ENCODE measurements at places on chromosomes 1 and 21.

GRCh38 chr1:9302745-9303524 is 10.2 kb downstream of the SPSB1 start:
- peak; percentile 87 for DNase-seq

GRCh38 chr1:112583366-112583765 is 35.6 kb downstream of the ST7L start:
- DNase-seq, result no peak

DNA sequence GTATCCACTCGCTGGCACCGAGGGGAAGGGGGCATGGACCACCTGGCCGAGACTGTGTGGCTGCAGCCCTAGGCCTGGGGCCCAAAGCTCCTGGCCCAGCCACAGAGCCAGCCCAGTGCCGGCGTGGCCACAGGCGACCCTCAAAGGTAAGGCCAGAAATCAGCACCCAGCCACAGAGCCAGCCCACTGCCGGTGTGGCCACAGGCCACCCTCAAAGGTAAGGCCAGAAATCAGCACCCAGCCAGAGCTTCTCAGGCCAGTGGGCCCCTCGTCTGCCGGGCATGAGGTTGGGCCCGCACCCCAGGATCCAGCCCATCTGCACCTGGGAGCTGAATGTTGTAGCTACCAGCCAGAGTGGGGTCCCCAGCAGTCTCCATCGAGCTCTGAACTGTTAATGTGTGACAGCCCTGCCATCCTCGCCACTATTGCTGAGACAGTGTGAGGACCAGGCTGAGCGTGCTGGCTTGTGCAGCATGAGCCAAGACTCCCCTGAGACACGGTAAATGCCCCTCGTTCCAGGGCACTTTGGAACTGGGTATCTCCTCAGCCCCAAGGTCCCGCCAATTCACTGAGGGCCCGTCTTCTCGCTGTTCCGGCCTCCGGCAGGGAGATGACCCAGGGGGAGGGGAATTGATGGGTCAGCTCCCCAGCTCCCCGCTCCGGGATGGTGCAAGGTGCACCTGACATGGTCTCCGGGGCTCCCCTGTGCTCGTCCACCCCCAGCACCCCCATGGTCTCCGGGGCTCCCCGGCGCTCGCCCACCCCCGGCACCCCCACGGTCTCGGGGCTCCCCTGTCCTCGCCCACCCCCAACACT is 4.7 kb upstream of the FTCD start:
- DNase-seq, result no peak

DNA sequence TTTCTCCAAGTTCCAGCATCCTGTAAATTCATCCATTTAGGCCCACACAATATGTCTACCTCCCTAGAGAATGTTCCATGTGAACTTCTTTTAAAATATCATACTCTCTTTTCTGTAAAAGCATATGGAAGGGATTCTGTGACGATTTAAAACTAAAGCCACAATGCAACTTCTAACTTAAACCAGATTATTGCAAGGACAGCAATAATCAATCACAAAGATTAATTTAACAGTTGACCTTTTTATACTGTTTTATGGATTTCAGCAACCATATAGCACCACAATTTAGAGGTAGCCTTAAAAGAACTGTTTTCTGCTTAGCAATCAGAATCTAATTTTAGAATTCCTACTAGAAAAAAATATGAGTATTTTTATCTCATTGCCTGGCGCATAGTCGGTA is 58.3 kb downstream of the DSCAM start:
- DNase-seq, result no peak

GRCh38 chr1:231284441-231284840 is 43.4 kb downstream of the GNPAT start:
- DNase-seq, result no peak

DNA sequence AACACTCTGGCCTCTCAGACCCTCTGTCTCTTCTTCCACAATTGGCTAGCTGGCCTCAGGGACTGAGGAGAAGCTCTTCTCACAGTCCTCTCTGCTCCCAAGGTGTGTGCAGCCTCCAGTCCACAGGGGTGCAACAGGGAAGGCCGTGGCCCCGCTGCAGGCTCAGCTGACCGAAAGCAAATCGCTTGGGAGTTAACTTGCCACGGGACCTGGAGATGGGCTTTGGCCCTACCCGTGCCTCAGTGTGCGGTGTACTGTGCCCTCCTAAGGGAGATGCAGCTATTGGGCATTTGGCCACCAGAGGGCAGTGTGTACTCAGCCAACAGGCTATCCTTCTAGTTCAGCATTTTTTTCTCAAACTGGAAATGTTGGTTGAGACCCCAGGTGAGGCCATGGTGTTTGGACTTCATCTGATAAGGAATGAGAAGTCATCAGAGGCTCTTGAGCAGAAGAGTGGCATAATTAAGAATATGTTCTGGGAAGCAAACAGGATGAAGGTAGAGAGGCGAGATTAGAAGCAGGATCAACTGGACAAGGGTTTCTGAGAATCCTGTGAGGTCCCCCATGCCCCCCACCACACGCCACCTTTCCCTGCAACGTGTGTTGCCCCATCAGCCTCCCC is 42.5 kb upstream of the TMEM125 start:
- DNase-seq, result peak; percentile 72

DNA sequence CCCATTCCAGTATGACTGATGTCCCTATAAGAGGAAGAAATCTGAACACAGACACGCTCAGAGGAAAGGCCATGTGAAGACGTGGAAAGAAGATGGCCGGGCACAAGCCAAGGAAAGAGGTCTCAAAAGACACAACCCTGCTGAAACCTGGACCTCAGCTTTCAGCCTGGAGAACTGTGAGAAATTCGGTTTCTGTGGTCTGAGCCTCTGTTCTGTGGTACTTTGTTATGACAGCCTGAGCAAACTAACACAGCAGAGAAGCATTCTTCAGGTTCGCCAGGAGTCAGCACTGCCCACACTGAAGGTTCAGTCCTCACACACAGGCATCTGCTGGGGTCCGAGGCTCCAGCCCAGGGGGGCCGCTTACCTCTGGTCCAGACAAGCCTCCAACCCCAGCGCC is 37.7 kb downstream of the SEC16B start:
- DNase-seq, result no peak

DNA sequence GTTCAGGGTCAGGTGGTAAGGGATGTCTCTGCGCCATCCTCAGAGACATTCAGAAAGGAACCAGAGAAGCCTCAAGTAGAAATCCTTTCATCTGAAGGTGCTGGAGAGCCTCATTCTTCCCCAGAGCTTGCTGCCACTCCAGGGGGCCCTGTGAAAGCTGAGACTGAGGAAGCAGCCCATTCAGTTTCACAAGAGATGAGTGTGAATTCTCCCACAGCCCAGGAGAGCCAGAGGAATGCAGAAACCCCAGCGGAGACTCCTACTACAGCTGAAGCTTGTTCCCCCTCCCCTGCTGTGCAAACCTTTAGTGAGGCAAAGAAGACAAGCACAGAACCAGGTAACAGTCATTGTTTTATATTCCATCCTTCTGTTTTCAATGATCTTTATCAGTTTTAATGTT is 38.7 kb downstream of the ZBTB40 start:
- DNase-seq, result no peak

DNA sequence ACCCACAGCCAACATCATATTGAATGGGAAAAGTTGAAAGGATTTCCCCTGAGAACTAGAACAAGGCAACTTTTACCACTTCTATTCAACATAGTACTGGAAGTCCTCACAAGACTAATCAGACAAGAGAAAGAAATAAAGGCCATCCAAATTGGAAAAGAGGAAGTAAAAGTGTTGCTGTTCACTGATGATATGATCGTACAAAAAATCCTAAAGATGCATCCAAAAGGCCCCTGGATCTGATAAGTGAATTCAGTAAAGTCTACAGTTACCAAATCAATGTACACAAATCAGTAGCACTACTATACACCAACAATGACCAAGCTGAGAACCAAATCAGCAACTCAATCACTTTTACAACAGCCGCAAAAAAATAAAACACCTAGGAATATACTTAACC is 28.3 kb downstream of the RAB3GAP2 start:
- DNase-seq, result no peak

- no peak for DNase-seq
These were observed 34.4 kb upstream of the COL18A1 start for GRCh38 chr21:45370575-45370974.

- peak; percentile 8 for DNase-seq
These were observed 14.6 kb downstream of the NFASC start for GRCh38 chr1:204885288-204885711.

- DNase-seq, result peak; percentile 56
These were observed 15.2 kb downstream of the H6PD start for GRCh38 chr1:9249534-9250410.

DNA sequence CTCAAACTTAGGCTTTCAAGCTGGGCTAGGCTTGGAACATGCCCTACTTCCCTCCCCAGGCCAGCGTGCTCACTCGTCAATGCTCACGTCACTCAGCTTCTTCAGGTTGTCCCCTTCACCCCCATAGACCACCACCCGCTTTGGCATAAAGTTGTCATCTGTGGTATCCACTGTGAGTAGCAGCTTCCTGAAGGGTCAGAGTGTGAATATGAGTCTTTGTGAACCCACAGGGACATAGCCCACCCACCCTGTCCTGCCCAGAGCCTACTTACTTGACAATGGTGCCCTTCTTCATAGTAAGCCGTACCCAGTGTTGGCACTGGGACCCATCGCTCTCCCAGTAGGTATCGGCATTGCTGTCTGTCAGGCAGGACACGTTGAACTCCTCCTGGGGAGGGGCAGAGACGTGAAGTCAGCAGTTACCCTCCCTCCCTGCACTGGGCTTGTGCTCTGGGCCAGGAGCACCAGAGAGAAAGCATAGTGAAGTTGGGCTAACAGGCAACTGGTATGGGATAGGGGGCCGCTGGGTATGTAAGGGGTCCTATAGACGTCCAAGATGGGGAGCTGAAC is 1.7 kb downstream of the HECTD3 start:
- no peak for DNase-seq

GRCh38 chr1:220137019-220137786 is 43.3 kb downstream of the IARS2 start:
- no peak for DNase-seq

DNA sequence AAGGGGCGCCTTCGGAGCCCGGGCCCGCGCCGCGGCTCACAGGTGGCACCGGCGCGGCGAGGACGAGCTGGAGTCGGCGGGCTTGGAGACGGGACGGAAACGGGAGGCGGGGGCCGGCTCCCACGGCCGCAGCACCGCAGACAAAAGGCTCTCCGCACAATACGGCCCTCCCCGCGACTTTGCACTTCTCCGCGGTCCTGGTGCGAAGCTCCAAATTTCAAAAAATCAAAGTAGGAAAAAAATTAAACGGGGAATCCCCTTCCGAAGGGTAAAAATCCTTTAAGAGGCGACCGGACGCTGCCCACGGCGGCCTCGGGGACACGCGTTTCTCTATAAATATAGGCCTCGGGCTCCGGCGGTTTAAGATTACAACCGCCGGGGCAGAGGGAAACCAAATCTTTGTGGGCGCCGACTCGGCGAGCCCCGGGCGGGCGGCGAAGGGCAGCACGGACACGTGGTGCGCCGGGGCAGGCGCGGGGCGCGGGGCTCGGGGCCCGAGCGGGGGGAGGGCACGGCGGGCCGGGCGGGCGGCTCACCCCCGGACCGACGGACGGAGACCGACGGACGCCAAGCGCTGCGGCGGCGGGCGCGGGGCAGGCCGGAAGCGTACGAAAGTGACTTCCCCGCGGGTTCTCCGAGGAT is 453 bp downstream of the PABPC4 start:
- peak; percentile 14 for DNase-seq

GRCh38 chr21:35473496-35473895 is 424.4 kb upstream of the RUNX1 start:
- no peak for DNase-seq

GRCh38 chr1:193042766-193043691 is 16.1 kb downstream of the UCHL5 start:
- DNase-seq, result no peak

DNA sequence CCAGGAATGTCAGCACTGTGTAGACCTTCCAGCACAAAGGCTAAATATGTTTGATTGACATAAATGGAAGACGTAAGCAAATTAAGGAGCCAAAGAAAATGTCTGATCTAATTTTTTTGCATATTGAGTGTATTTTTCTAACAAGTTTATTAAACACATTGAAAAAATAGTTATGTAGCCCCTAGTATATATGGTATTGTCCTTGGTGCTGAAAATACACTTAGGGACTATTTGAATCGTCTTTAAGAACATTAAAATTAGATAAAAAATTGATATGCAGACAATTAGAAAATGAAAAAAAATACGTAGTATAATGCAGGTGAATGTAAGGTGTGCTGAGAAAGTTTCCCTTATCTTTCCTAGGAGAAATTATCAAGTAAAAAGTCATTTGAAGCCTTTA is 337.0 kb downstream of the OMA1 start:
- no peak for DNase-seq

GRCh38 chr1:30321246-30321910 is 402.0 kb downstream of the MATN1 start:
- no peak for DNase-seq

- DNase-seq, result peak; percentile 53
These were observed 97.8 kb downstream of the FMN2 start for GRCh38 chr1:240189386-240189989.

- DNase-seq, result no peak
These were observed 70.5 kb downstream of the RGS7 start for GRCh38 chr1:241286486-241286885.

GRCh38 chr1:28893403-28894102 is 20.8 kb upstream of the EPB41 start:
- peak; percentile 27 for DNase-seq

DNA sequence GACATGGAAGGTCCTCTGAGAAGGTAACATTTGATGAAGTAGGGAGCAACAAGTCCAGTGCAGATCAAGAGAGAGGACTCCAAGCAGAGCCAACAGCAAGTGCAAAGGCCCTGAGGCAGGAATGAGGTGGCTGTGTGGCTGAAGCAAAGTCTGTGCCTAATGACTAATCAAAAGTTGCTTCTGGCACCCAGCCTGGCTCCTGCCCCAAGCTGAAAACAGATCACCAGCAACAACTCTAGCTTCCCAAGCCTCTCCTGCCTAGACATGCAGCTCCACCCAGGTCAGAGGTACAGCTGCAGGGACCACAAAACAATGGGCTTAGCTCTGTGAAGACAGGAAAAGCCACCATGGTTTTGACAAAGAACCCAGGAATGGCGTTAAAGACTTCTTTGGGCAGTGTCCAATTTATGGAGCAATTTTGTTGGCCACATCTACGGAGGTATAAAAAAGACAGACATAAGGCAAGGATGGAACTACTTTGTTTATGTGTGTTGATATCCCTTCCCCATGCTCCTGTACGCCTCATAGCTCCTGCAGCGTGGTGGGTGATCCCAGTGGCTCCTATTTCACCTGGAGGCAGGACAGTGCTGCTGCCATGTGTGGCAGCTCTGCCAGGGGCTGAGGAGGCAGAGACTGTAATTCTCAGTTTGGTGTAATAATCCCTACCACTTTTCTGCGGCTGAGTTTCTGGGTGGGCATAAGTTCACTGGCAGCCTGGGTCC is 26.4 kb upstream of the IGSF3 start:
- DNase-seq, result peak; percentile 99

GRCh38 chr1:45177452-45177851 is 29.0 kb downstream of the ZSWIM5 start:
- DNase-seq, result peak; percentile 60

GRCh38 chr1:57307392-57308170 is 116.3 kb downstream of the DAB1 start:
- DNase-seq, result peak; percentile 36

GRCh38 chr21:37546299-37546908 is 179.8 kb downstream of the DYRK1A start:
- DNase-seq, result no peak

- DNase-seq, result no peak
These were observed 249.6 kb downstream of the COL11A1 start for GRCh38 chr1:102858695-102859094.

- DNase-seq, result no peak
These were observed 29.5 kb downstream of the AZIN2 start for GRCh38 chr1:33110477-33110876.
